K562 (cell line): ENCODE measurements at places on chromosomes 1 and 21. TPM values are rescaled to one million over a fixed set of nuclear protein-coding genes. Genes with fewer than 3 reads are reported as not detected.

GRCh38 chr1:108661030-108661609, at the start of gene HENMT1:
Gene HENMT1 (minus strand): TSS chr1:108661093. CDS start chr1:108659884, 1,209 bp downstream.
- no peak within 1 kb of the TSS for H3K4me3 ChIP-seq
- H3K27me3 ChIP-seq, result peaks cover 3% of the 10 kb centered on the region; the same call in 1 of the 3 replicates
- H3K27ac ChIP-seq, result no peak within 1 kb of the TSS
- no peak for DNase-seq

DNA sequence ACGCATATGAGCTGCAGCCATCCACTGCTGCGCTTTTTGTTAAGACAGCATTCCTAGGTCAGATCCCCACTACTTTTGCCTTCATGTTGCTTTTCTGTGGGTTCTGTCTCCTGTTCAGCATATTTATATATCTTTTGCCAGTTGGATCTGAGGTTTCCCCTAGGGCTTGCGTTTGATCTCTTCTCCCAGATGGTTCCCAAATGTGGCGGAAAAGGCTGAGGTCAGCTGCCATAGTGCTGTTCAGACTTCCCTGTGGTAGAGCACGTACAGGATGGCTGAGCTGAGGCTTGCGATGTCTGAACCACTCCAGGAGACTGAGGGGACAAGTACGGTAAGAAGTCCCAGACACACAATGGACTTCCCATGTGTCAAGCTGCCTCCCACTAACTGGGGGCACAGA, 39.8 kb downstream of the COL6A1 start:
- H3K27me3 ChIP-seq, result peaks cover 9% of the 10 kb centered on the region
- no peak for DNase-seq
- H3K4me1 ChIP-seq, result peaks cover 13% of the 10 kb centered on the region
- H3K36me3 ChIP-seq, result no peaks in the 10 kb centered on the region
- no peak overlapping the region for H3K4me3 ChIP-seq
- no peak overlapping the region for H3K27ac ChIP-seq

DNA sequence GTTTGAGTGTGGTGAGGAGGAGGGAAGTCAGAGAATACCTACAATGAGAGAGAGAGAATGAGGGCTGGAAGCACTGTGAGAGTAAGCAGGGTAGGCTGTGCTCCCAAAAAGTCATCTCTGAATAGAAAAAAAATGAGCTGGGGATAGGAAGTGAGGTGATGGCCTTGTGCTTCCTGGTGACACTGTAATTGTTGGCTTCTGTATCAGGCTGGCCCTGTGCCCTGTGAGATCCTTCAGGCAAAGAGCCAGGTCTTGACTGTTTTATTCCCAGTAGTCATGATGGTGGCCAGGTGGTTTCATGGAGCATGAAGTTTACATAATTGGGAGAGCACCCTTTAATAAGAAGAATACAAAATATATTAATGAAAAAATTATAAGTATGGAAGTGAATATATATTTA, 20.4 kb upstream of the SPATA6 start:
- no peaks in the 10 kb centered on the region for H3K27me3 ChIP-seq
- no peak for DNase-seq
- no peak overlapping the region for H3K4me3 ChIP-seq
- H3K27ac ChIP-seq, result no peak overlapping the region
- H3K36me3 ChIP-seq, result no peaks in the 10 kb centered on the region

C1orf115 gene
- total RNA-seq, result 0.09 TPM in 1 of 2 replicates, not detected in the other

DNA sequence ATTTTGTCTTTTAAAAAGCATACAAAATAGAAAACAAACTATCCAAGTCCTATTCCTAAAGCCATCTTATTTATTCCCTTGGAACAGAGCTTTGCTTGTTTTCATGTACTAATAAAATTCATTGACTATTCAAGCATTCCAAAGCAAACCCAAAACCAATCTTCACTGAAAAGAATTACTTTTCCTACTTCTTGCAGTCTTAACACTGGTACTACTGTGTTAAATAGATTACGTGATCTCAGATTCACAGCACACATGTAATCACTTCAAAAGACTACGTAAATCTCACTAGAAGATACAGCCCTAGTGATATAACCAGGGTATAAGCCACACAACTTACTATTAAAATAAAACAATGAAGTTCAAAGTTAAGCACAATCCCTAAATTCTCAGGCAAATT, 39.0 kb downstream of the ZZZ3 start:
- no peak for DNase-seq
- H3K27ac ChIP-seq, result no peak overlapping the region
- H3K4me3 ChIP-seq, result no peak overlapping the region
- no peaks in the 10 kb centered on the region for H3K4me1 ChIP-seq
- H3K27me3 ChIP-seq, result no peaks in the 10 kb centered on the region

DNA sequence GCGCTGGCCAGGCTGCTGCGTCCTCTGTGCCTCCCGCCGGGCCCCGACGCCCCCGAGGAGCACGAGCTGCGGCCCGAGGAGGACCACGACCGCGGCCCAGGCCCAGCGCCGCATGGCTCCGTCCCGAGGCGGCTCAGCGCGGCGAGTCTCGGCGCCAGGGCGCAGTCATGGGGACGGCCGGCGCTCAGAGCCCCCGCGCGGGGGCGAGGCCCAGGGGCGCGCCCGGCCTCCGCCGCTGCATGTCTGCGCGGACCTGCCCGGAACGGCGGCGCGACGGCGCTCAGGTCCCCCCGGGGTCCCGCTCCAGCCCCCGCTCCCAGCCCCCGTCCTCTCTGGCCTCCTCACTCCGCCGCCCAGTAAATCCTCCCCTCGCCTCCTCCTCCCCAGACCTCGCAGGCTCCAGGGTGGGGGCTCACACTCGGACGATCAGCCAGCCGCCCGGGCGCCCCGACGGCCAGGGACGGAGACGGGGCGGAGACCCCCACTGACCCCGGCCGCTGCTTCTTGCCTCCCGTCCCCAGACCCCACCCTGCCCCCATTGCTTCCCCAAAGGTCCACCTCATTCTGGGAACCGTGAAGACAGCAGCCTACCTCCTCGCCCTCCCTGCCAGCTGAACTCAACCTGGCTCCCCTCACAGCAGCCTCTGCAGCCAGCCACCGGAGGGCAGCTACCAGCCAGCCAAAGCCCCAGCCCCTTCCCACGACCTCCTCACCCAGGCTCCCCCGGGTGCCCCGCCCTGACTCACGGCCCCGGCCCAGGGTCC, at the start of gene C1QTNF12:
Gene C1QTNF12 (minus strand): TSS at position 146 of the 764 bp plus-strand sequence. CDS start 32 bp downstream, at position 114.
- DNase-seq, result no peak
- peaks cover 5% of the 10 kb centered on the region; the same call in 1 of the 3 replicates for H3K36me3 ChIP-seq
- H3K4me1 ChIP-seq, result peaks cover 64% of the 10 kb centered on the region
- H3K27ac ChIP-seq, result no peak within 1 kb of the TSS
- no peak within 1 kb of the TSS for H3K4me3 ChIP-seq

PLA2G2C gene
- total RNA-seq, result 0.13 and 0.29 TPM in 2 replicates

C1QA gene
- total RNA-seq, result 0.71 and 0.94 TPM in 2 replicates

NUP210L gene
- total RNA-seq, result not detected in 2 replicates

DNA sequence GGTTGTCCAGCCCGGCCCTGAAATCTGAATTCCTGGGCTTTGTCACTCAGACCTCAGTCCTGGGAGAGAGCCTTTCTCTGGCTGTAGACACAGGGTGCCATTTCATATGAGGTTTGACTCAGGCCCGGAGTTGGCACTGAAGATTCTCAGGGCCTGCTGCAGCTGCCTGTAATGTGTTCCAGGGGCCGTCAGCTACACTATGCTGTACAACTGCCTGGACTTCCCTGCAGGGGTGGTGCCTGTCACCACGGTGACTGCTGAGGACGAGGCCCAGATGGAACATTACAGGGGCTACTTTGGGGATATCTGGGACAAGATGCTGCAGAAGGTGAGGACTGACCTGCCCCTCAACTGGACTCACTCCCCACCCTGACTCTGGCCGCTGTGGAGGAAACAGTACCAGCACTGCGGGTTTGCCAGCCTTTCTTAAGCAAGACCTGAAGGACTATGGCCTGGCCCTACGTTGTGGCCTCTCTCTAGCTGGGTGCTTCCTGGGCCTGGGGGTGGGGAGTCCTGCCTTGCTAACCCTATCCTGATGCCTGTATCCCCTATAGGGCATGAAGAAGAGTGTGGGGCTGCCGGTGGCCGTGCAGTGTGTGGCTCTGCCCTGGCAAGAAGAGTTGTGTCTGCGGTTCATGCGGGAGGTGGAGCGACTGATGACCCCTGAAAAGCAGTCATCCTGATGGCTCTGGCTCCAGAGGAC, 18.9 kb downstream of the FAAH start:
- no peaks in the 10 kb centered on the region for H3K36me3 ChIP-seq
- peaks cover 39% of the 10 kb centered on the region for H3K4me1 ChIP-seq
- H3K27me3 ChIP-seq, result no peaks in the 10 kb centered on the region
- H3K27ac ChIP-seq, result no peak overlapping the region
- DNase-seq, result no peak
- H3K4me3 ChIP-seq, result no peak overlapping the region

FCRL1 gene
- total RNA-seq, result not detected in 2 replicates

LMX1A gene
- not detected in 2 replicates for total RNA-seq

- no peak overlapping the region for H3K27ac ChIP-seq
- no peak overlapping the region for H3K4me3 ChIP-seq
- H3K27me3 ChIP-seq, result peaks cover 13% of the 10 kb centered on the region
- peaks cover 14% of the 10 kb centered on the region; the same call in 1 of the 2 replicates for H3K4me1 ChIP-seq
Measured at GRCh38 chr21:42378418-42378817, 12.1 kb upstream of the TFF1 start.

COL9A2 gene
- 0.47 and 0.72 TPM in 2 replicates for total RNA-seq

DNA sequence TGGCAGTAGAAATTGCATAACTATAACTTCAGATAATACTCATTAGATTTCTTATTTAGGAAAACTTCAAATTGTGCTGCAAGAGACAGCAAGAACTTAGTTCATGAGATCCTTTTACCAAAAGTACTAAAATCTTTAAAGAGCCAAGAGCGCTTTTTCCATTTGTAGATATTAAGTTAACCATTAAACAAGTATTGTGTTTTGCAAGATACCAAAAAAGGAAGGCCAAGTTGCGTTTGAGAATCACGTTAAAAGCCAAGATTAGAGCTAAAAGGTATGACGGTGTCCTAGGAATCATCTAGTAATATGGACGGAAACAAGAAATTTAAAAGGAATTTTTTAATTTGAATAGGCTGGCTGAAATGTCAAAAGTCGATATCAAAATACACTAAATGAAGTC, 361.3 kb upstream of the LYPLAL1 start:
- no peaks in the 10 kb centered on the region for H3K27me3 ChIP-seq
- H3K27ac ChIP-seq, result no peak overlapping the region
- H3K4me1 ChIP-seq, result no peaks in the 10 kb centered on the region
- H3K36me3 ChIP-seq, result no peaks in the 10 kb centered on the region
- DNase-seq, result no peak

DNA sequence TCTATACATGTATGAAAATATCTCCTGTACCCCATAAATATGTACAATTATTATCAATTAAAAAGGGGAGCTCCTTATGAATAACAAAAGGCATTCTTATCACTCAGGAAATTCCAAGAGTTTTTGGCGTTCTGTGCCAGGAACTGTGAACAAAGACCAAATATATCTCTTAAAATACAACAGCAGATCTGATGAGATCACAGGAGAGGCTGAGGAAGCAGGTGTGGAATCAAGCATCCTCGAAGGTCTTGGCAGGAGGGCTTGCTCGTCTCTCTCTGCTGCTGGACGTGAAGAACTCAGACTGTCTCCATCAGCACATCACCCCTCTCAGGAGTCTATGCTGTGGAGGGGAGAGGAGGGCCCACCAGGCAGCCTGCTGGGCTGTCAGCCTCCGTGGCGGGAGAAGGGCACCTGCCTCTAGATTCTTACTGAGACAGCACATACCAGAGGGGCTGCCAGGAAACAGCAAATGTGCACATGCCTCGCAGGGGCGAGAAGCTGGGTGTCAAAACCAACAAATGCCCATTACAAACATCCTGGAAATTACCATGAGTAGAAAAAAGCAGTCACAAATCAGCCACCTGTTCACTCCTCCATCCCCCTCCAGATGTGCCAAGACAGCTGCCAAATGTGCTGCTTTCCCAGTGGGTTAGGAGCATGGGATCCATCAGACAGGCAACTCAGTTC, 30.8 kb upstream of the FAM89A start:
- no peak overlapping the region for H3K27ac ChIP-seq
- H3K4me1 ChIP-seq, result no peaks in the 10 kb centered on the region; the same call in 1 of the 2 replicates
- no peak for DNase-seq
- no peaks in the 10 kb centered on the region for H3K27me3 ChIP-seq
- H3K36me3 ChIP-seq, result no peaks in the 10 kb centered on the region
- no peak overlapping the region for H3K4me3 ChIP-seq

GRCh38 chr1:178345238-178345637, 151.5 kb downstream of the CLEC20A start:
- no peak for DNase-seq
- H3K36me3 ChIP-seq, result no peaks in the 10 kb centered on the region
- H3K4me3 ChIP-seq, result no peak overlapping the region

SHISA4 gene
- total RNA-seq, result 0.40 and 0.84 TPM in 2 replicates

DNA sequence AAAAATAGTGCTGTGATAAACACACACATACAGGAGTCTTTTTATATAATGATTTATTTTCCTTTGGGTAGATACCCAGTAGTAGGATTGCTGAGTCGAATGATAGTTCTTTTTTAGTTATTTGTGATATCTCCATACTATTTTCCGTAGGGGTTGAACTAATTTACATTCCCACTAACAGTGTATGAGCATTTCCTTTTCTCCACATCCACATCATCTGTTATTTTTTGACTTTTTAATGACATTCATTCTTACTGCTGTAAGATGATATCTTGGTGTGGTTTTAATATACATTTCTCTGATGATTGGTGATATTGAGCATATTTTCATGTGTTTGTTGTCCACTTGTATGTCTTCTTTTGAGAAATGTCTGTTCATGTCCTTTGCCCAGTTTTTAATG, 78.3 kb downstream of the NIBAN1 start:
- H3K27me3 ChIP-seq, result no peaks in the 10 kb centered on the region
- H3K36me3 ChIP-seq, result peaks cover 8% of the 10 kb centered on the region; the same call in 1 of the 3 replicates
- no peak for DNase-seq
- no peak overlapping the region for H3K4me3 ChIP-seq

DNA sequence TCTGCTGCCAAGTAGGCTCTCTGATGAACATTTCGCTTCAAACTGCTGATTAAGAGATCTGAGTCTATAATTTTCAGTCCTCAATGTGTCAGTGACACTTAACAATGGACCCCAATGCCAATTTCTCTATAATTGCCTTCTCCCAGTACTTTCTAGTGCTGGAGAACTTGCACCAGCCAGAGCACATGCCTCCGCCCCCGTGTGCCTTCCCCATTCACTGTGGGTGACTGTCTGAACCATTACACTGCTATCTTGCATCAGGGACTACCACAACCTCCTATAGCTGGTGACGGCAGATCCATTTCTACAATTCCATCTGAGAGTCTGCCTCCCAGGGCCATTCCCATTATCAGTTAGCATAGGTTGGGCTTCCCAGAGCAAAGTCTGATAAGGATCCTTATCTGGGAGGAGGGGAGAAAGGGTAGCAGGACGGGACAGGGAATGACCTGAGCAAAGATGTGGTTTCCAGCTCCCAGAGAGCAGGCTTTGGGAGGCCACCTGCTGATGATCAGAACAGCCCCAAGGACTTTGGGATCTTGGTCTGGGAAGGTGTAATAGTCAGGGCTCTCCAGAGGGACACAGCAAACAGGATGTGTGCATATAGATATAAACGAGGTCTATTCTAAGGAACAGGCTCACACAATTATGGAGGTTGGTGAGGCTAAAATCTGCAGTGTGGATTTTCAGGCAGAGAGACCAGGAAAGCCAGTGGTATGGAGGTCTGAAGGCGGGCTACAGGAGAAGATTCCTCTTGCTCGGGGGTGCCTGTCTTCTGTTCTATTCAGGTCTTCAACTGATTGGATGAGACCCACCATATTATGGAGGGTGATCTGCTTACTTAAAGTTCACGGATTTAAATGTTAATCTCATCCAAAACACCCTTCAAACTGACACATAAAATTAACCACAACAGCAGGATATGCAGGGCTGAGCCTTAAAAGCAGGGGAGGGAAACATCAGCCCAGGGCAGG, 238.2 kb downstream of the PTPRU start:
- no peak for DNase-seq
- no peak overlapping the region for H3K4me3 ChIP-seq
- H3K4me1 ChIP-seq, result 0 out of 2 replicates have a peak, but pooled peaks cover 4% of the 10 kb centered on the region
- H3K27me3 ChIP-seq, result peaks cover 5% of the 10 kb centered on the region; the same call in 2 of the 3 replicates
- no peak overlapping the region for H3K27ac ChIP-seq
- no peaks in the 10 kb centered on the region for H3K36me3 ChIP-seq
